ENCODE measurements at places on chromosomes 4 and X.

- DNase-seq = no peak
Measured at GRCh38 chr4:133544097-133544496, 395.0 kb downstream of the PCDH10 start.

DNA sequence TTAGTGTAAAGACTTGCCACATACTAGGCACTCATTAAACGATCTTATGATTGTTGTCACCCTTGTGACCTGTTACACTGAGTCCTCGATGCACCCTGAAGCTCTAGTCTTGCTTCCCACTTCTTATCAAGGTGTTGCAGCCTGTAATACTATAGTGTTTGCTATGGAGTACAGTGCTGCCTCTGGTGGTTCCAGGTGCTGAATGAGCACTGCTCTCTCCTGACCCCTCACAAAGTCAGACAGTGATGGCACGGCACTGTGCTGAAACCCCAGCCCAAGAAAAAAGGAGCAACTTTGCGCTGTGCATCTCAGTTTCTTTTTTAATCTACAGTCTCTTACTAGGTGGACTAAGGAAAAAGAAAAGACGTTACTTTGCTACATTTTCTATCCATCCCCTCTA, 106.3 kb downstream of the GC start:
- DNase-seq = no peak

- no peak for DNase-seq
Measured at GRCh38 chr4:6175426-6175825, 24.9 kb downstream of the JAKMIP1 start.

GRCh38 chr4:127084666-127085065, 548.1 kb upstream of the INTU start:
- no peak for DNase-seq

DNA sequence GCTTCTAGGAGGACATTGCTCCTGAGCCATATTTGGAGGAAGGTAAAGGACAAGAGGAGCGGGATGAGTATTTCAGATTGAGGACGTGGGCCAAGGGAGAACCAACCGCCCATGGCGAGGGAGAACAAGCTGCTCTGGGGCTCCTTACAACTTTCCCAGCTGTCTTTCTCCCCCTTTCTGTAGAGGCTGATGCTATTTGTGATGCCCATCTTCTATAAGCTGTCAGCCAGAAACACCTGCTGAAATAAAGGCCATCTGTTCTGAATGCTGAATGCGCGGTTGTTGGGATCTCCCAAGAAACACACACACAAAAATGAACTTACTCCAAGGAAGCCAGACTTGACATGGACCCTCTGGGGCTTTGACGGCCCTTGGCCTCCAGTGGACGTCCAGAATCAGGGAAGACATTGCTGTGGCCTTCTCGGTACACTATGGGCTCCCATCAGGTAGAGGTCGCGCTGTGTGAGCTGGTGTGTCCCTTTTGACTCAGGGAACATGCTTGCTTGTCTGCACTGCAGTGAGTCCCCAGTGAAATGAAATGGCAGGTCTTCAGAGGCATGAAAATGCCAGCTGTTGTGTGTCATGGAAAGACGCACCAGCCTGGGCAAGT, 30.9 kb downstream of the RWDD4 start:
- no peak for DNase-seq

DNA sequence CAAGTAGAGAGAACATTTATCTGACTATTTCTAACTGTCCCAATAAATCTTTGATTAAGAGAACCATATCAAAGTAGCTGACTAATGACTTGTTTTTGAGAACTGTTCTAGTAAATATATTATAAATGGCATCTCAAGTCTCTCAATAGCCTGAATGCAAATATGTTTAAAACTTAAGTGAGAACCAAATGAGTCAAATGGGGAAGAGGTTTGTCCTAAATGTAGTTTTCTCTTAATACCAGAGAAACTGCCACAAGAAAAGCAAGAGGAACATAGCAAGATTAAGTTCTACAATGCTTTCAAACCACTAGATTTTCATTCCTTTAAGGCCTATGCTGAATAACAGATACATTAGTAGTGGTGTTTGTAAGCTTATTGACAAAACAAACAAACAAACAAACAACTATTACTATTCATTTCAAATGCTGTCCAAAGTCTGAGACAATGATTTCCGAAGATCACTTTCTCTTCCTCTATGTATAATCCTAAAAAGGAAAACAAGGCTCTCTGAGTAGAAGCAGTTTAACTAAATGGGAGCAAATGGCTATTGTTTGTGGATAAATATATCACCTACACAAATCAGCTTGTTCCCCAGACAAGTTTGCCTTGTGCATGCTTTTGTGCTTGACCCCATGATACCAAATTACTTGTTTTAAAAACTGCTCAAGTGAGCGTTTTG, 408.4 kb upstream of the EMCN start:
- DNase-seq = no peak

DNA sequence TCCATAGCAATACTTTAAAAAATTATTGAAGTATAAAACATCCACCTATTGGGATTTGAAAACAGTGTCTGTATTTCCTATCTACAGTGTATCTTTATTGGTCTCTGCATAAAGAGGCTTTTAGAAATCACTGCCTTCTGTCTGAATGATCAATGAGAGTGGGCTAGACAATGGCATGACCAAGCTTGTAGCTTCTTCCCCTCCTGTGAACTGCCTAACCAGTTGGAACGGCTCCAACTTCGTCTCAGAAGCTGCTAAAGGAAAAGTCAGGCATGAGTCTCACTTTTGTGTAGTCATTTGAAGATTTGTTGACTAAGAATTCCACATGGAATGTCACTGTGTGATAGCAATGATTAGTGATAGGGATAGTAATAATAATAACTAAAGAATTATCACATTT, 64.2 kb downstream of the INTS12 start:
- no peak for DNase-seq

GRCh38 chr4:37951461-37952352, 8.5 kb upstream of the PTTG2 start:
- DNase-seq = no peak

DNA sequence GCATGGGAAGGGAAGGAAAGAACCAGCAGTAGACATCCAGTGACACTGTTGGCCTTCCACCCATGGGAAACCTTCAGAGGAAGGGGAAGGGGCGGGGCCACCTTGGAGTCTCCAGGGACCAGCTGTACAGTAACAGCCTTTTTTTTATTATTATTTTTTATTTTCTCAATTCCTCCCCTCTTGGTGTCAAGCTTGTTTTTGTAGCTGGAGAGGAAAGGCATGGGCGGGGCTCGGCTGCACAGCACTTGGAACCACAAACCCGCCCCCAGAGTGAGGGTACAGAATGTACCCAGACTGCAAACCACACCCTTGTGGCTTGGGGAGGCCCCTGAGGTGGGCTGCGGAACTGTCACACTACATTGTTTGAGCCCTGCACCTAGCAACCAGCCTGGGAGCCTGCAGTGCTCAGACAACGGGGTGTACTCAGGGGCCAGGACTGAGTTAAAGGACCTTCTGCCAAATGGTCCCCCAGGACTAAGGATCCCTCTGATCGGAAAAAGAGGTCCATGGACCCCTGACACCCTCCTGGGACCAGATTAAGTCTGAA, 45.7 kb downstream of the PRPS1 start:
- DNase-seq = no peak

Data from NCI-H1417 treated with DMSO at 0.1 percent for 48 hours (cell line).